Progenitor cell of endocrine pancreas (in vitro differentiated cells): ENCODE measurements at places on chromosomes 6 and 20.

GRCh38 chr6:148800536-148800935 is 53.7 kb downstream of the UST start:
- no peak for DNase-seq

GRCh38 chr6:107079429-107079828 is 35.9 kb downstream of the BEND3 start:
- no peak for DNase-seq

DNA sequence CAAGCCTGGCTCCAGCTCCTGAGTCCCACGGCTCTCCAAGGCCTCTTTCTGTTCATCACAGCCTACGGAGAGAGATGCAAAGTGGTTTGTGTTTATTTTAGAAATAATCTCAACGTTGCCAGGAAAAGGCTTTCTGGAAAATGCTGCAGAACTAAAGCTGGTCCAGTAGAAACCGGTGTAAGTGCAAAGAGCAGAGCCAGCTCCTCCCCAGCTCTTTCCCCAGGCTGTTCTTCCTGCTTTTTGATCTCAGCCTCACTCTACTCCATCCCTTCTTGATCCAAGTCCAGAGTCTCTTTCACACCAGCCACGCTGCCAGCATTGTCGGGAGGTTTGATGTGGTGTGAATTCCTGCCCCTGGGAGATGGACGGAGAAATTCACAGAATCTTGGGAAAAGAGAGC is 69.8 kb downstream of the TMEM170B start:
- DNase-seq = no peak

- no peak for DNase-seq
Observed at GRCh38 chr20:33472868-33473435, 16.9 kb upstream of the CBFA2T2 start.

DNA sequence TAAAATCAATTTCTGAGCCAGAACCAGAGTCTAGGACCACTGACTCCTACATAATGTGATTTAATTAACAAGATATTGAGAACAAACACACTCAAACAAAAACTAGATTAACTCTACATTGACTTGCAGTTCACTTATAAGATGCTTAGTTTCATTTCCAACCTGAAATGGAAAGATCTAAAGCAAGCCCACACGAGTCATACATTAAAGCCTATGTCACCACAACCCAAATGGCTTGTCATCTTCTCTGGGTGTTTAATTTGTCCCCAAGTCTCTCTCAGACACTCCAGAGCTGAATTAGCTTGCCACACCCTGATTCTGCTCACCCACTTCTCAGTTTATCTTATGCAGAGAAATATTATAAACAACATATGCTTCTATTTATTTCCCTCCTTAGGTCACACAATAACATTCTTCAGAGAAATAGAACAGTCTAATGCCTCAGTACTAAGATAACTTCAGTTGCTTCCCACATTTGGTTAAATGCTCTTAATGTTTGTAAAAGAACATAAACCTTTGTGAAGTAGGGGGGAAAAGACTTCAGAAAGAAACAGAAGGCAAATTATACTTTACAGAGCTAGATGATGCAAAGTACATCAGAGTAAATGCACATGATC is 8.8 kb upstream of the FBXO30 start:
- DNase-seq = no peak
